NCI-H446 (cell line): ENCODE measurements at places on chromosomes 12 and 14.

DNA sequence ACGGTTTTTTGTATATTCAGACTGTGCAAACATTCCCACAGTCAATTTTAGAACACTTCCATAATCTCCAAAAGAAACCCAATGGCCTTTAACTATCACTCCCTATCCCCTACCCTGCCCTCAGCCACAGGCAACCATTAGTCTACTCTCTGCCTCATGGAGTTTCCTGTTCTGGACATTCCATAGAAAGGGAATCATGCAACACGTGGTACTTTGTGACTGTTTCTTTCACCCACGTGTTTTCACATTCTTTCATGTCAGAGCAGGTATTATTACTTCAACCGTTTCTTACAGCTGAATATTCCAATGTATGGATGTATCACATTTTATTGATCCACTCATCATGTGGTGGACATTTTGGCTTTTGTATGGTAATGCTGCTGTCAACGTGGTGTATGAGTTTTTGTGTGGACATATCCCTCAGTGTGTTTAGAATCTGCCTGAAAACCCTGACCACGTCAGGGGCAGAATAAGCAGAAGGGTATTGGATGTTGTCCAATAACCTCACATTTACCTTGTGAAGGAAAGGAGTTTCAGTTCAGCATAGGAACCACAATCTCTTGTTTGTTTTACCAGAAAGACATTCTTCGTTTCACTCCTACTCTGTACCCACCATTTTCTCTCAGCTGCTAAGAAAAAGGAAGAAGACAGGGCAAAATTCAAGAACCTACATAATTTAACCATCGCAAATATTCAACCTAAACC lies 107.5 kb upstream of the DYRK2 start:
- no peak for DNase-seq

DNA sequence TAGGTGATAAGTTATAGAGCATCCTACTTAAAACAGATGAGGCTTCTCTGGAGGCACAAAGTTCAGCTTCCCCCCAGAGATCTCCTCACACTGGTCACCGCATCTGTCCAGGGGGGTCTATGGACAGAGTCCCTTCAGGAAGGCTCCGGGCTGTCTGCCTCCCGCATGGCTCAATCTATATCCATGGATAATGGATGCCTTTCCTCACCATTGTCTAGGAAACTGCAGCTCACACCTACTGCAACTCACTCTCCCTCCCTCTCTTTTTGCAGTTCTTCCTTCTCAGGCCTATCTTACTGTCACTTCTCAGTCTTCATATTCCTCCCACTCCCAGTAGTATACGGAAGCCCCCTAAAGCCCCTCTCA lies 100.6 kb upstream of the BCL2L14 start:
- DNase-seq = no peak

- no peak for DNase-seq
These were observed 64.1 kb downstream of the NELL2 start for GRCh38 chr12:44812062-44812461.

GRCh38 chr14:32298346-32298745 lies 30.8 kb upstream of the AKAP6 start:
- no peak for DNase-seq
